Stromal cell of bone marrow (primary cell): ENCODE measurements at places on chromosomes 3 and 15.
A peak's percentile ranks its signal among the peaks of the same experiment; 100 is the strongest.

DNA sequence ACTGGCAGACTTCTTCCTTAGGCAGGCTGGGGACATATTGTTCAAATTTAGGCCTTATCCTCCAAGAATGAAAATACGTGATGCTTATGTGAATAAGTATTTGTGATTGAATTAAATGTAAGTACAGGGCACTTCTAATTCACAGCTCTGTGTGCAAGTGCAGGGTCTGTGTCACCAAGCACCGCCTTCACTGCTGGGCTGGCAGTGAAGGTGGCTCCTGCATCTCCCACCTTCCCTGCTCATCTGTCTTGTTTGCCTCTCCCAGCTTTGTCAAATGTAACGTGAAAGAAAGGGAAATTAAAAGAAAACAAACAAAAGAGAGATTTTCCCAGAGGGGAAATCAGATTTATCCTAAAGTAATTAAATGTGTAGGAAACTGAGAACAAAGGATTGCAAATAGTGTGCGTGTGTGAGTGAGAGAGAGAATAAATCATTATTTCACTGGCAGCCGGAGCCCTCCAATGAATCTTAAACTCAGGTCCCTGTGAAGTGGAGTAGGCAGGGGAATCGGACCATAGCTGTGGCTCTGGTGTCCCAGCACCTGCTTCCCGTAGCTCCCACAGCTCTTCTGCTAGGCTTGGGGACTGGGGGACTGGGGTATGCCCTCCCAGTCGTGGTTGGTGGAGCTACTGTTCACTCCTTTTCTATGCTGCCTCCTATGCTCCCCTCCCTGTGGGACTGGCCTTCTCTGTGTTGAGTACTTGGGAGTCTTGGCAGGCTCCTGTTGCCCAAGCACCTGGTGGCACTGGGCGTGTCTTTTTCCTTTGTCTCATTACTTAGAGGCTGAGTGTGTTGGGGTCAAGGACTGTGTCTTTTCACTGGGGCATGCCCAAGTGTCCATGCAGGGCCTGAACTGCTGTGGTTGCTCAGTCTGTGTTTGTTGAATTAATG is 222.2 kb downstream of the EPHB1 start:
- no peak for DNase-seq

DNA sequence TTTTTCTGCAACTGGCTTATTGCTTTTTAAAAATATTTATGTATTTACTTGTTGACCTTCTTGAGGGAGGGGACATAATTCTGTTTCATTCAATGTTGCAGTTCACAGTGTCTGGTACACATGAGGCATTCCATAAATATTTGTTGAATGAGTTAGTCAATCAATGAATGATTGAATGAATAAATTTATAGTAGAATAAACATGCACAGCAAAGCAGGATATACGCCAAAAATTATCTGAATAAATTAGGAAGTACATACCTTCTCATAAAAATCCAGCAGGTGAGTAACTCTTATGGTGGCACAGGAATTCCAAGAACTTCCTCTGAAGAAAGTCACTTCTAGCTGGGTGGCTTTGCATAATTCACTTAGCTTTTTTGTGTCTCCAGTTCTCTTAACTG is 469.4 kb upstream of the ATP11B start:
- no peak for DNase-seq

- DNase-seq = no peak
These were observed 57.1 kb upstream of the TLE3 start for GRCh38 chr15:70154718-70155347.

- peak; percentile 53 for DNase-seq
These were observed 1.1 kb downstream of the TMEM158 start for GRCh38 chr3:45224824-45225464.

GRCh38 chr3:140343211-140344081 is 334.4 kb upstream of the TRIM42 start:
- DNase-seq = peak; percentile 28

DNA sequence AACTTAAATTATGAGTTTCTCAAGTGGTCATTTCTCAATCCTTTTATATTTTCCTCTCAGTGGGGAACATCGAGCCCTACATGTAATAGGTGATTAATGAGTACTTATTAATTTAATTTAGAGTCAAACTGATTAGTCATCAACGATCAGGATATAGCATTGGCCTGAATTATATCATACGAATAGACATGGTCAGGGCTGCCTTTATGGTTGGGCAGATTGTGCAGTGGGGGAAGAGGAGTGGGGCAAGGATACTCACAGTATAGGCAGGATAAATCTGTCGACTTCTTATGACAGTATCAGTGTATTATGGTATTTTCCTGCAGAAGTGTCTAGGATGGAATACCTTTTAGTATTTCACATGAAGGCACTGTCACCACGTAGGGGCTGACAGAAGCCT is 27.0 kb downstream of the C2CD4A start:
- DNase-seq = no peak

DNA sequence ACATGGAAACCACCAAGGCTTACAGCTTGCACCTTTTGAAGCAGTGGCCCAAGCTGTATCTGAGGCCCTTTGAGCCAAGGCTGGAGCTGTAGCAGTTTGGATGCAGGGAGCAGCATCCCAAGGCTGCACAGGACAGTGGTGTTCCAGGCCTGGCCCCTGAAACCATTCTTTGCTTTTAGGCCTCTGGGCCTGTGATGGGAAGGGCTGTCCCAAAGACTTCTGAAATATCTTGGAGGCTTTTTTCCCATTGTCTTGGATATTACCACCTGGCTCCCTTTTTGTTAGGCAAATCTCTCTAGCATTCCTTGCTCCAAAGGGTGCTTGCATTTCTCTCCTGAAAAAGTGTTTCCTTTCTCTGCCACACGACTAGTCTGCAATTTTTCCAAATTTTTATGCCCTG is 302.8 kb upstream of the MDFIC2 start:
- no peak for DNase-seq

DNA sequence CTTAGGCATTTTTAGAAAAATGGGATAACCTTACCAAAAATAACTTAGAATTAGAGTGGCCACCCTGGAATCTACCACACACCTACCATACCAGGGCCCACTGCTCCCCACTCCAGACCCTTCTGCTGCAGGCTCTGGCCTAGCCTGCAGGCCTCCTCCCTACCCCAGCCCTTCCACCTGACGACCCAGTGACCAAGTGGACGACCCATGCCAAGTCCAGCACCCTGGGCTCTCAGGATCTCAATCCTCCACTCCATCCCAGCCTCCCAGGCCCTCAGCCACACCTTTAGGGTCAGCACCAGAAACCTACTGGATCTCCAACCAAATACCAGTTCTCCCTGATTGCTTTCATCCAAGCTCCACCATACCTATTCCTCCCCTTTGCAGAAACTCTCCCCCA is 145.8 kb downstream of the TPRA1 start:
- no peak for DNase-seq

DNA sequence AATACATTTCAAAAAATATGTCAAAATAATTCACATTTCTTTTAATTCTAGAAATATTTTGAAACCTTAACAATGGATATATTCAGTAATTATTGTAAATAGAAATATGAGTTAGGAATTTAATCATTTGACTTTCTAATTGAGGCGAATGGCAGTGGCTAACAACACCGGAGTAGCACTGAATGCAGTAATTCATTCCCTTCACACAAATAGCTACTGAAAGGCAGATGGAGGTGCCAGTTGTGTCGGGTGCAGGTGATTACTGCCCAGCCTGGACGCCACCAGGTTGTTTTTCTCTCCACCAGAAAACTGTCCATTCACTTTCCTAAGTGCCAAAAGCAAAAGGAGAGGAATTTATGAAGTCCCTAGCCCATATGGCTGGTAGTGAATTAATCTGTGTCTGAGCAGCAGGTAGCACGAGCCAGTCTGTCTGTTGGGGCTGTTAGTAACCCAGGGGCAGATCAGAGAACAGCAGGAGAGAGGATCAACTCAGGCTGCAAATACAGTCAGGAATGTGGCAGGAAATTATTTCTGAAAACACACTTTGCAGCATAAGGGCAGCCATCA is 79.3 kb upstream of the GMNC start:
- DNase-seq = no peak

GRCh38 chr3:17140670-17141505 is 256.1 kb downstream of the PLCL2 start:
- peak; percentile 33 for DNase-seq

DNA sequence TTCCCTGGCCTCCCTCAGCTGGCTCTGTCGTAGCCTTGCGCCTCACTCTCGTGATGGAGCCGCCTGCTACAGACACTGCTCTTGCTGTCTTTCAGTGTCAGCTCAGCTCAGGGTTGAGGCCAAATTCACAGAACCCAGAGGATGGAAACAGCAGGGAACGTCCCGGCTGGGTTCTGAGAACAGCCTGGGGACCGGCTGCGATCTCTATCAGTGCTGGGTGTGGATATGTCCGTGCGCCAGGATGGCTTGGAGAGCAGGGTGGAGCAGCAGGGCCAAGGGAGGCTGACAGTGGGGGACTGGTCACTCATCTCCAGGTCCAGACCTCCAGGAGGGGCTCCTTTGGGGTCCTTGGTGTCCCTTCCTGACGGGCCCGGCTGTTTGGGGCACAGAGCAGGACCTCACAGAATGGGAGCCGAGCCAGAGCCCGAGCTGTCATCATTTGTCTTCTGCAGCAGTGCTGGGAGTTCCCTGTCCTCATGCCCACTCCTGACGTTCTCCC is 18.4 kb downstream of the KLF15 start:
- no peak for DNase-seq

GRCh38 chr3:119891944-119892721 is 110.2 kb downstream of the NR1I2 start:
- DNase-seq = peak; percentile 63

- no peak for DNase-seq
These were observed 66.5 kb downstream of the MAGEF1 start for GRCh38 chr3:184645336-184645735.

DNA sequence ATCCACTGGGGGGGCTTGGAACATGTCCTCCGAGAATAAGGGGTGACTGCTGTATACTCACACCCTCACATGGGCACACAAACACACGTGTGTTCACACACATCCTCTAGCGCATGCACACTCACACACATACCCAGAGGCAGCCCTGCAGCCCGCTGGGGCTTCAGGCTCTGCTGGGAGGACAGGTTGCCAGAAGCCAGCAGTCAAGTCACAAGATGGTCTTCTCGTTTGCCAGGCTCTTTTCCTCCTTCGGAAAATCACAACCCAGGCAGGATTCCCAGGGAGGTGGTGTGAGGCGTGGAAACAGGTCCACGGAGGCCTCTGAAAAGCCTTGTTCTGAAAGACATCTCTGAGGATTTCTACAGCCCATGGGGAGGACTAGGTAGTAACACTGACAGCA is 26.8 kb downstream of the MEGF11 start:
- DNase-seq = no peak

DNA sequence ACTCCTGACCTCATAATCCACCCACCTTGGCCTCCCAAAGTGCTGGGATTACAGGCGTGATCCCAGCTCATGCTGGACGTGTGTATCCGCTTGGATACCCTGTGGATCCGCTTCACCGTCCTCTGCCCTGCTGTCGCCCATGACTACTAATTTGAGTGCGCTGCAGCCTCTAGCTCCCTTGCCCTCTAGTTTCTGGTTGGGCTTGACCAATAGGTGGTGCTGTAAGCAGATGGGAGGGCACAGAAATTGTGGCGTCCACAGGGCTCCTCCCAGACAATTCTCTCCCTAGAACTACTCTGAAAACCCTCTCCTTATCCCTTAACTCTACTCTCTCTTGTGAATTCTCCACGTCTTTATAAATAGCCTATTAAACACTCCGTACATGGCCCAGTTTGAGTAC is 36.2 kb downstream of the ZPLD1 start:
- DNase-seq = no peak

DNA sequence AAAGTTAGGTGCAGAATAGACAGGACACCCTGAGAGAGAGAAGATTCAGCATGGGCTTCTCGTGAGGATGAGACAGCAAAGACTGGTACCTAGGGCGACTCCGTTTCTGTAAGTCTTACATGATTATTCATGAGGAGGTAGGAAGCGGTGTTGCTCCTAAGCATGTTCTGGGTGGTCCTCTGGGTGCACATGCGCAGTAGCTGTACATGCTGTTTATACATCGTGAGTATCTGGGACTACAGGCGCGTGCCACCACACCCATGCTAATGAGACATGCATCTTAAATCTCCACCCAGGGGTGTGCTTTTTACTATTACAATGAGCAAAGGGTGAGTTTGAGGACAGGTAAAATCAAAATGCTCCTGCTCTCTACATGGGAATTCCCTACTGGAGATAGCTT is 12.3 kb downstream of the ALPK3 start:
- no peak for DNase-seq

DNA sequence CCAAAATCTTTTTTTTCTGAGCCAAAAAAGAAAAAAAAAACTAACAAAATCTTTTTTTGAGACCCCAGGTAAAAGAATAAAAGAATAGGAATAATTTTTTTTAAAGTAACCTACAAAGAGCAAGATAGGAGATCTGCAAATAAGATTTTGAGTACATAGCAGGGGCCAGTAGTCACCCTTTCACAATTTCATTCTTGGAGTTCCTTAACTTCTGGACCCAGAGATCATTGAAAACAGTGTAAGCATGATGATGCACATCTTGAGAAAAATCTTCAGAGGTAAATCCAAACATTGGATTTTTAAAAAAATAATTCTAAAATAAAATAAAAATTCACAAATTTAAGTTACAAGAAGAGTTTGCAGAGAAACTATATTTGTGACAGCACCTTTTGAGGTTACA is 18.8 kb downstream of the TFRC start:
- DNase-seq = no peak

- DNase-seq = peak; percentile 12
These were observed 26.8 kb downstream of the POLG start for GRCh38 chr15:89307791-89308190.

GRCh38 chr15:70475921-70476320 is 287.4 kb downstream of the UACA start:
- DNase-seq = no peak

DNA sequence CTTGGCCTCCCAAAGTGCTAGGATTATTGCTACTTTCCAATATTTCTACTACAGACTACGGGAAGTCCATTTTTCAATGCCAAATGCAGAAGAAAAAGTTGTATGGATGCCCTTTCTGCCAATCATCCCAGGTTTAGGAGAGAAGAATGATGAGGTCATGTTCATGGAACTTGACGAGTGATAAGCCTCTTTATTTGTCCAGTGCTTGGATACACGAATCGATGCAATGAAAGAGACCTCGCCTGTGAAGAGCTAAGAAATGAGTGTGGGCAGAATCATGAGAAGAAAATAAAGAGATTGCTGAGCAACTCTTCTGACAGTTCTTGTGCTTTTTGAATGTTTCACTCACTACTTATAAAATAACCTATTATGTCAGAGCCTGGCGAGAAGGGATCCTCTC is 996 bp upstream of the SLC28A1 start:
- no peak for DNase-seq

GRCh38 chr15:56492236-56492635 is 27.3 kb upstream of the MNS1 start:
- DNase-seq = no peak

DNA sequence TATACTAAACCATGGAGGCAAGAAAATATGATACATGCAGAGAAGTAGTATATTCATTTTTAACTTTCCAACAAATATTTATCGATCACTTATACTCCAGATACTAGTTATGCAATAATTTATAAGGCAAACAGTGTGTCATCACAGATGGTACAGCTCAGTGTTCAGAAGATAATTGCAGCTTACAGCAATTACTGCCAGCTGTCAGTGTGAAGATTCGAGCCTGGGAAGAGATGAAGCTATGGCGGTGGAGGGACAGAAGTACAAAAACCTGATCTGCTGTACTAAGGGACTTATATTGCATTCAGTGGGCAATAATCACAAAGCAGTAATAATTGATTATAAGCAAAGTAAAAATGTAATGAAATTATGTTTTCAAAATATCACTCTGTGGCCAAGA is 170.6 kb upstream of the EPHA3 start:
- no peak for DNase-seq
